Tongue (tissue), 3 donors: ENCODE measurements at places on chromosomes 6 and 20.
A peak's percentile ranks its signal among the peaks of the same experiment; 100 is the strongest.

DNA sequence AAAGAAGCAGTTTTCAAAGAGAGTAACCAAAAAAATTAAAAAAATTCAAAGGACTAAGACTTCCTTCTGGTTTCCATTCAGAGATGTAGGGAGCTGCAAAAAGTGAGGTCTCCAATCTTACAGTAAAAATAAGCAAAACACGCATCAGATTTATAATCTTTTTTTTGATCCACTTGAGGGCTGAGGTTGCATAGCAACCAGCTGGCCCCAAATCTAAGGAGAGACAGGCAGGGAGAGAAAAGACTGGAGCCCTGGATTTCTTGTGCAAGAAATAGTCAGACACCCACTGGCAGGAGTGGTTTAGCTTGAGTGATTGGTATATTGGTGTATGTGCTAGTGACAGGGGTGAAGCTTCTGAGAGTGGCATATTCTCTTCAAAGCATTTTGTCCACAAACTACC is 135.9 kb upstream of the FUT9 start:
- no peak for DNase-seq

DNA sequence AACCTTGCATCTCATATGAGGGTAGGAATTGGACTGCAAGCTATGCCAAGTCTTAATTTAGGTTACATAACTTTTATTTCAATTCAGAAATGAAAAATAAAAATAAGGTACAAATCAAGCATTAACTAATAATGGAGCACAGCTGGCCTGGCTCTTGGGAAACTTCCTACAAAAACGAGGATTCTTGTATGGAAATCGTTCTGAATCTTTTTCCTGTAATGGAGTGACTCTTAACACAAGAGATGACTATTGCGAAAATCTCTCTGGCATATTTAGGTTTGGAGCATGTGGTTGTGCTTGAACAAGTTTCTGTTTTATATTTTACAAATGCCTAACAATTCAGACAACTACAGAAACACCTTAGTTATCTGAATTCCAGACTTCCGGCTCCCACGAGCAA is 34.0 kb upstream of the PI16 start:
- DNase-seq: no peak

DNA sequence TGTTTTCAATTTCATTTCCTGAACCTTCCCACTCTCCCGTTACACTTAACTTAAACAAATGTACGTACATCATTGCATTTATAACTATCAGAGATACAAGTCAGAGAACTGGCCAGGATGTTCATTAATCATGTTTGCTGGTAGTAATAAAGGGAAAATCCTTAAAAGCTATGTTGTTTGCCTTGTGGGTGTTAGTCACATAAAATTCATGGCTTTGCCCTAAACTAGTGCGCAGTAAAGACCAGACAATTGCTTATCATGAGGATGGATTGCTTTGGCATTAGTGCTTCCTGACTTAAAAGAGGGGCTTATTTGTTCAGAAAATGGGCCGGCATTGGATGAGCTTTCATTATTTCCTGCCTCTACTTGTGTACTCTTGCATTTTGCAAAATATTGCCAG is 1037.3 kb upstream of the FLRT3 start:
- DNase-seq: no peak

DNA sequence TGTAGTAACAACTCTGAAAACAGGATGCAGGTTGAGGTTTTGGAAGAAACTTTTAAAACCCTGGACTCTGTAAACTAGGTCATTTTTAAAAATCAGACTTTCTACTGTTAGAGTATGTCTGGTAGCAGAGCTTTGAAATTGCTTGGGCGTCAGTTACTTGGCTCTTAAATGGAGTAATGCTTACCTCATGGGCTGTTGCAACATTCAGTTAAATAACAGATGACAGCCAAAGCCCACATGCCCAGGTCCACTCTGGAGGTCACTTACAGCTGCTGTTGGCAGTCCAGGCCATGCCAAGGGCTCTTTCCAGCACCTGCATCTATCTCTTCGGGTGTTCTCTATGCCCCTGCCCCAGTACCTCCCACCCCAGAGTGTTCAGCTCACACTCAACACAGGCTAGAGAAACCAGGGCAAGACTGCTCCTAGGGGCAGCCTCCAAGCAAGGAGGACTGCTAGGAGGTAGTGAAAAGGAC is 96.4 kb downstream of the BANF2 start:
- DNase-seq: peak; percentile 66

DNA sequence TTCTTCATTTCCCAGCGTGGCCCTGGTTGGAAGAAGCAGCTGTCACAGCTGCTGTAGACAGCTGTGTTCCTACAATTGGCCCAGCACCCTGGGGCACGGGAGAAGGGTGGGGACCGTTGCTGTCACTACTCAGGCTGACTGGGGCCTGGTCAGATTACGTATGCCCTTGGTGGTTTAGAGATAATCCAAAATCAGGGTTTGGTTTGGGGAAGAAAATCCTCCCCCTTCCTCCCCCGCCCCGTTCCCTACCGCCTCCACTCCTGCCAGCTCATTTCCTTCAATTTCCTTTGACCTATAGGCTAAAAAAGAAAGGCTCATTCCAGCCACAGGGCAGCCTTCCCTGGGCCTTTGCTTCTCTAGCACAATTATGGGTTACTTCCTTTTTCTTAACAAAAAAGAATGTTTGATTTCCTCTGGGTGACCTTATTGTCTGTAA is 292.7 kb downstream of the ESR1 start:
- peak; percentile 88 for DNase-seq

DNA sequence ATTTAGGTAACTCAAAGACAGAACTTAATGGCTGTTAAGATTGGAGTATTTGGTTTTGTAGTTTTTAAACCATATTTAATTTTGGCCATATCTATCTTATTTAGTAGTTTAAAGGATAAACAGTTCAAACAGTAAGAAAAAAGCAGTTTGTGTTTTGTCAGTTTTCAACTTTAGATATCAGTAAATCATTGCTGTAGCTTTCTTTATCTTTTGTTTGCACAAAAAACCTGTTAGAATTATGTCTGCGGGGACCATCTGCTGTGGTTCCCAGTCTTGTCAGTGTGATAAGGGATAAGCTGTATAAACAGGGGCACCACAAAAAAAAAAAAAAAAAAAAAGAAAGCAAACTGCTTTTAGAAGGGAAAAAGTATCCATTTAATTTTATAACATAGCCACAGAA is 40.9 kb downstream of the CDKAL1 start:
- DNase-seq: no peak

GRCh38 chr6:19037607-19038006 is 650.5 kb downstream of the RNF144B start:
- DNase-seq: no peak

DNA sequence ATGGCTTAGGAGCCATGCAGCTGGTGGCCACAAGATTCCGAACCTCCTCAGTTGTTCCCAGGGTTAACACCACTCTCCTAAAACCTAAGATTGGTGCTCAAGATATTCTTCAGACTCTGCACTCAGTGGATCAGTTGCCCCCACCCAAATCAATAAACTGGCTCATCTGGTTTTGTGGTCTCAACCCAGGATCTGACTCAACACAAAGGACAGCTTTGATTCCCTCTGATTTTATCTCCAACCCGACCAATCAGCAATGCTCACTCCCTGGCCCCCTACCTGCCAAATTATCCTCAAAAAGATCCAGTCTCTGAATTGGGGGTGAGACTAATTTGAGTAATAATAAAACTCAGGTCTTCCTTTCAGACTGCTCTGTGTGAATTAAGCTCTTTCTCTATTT is 137.5 kb downstream of the EYS start:
- DNase-seq: no peak

GRCh38 chr6:4543596-4543995 is 232.6 kb upstream of the CDYL start:
- DNase-seq: no peak

DNA sequence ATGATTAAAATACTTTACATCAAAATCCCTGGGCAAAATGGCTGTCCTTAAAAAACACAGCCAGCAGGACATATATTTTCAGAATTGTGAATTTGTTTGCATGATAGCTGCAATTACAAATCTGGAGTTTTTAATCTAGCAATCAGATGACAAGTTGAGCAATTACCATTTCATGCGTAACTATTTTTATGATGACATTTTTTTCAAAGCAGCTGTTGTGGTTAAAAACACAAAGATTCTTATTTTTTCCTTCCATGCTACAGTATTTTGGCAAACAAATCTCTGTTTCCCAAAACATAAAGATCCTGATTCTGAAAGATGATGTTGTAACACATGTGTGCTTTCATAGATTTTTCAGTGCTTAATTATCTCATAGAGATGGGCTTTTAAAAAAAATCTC is 90.2 kb downstream of the PHACTR1 start:
- no peak for DNase-seq

GRCh38 chr6:109527989-109528388 is 45.0 kb upstream of the ZBTB24 start:
- no peak for DNase-seq

GRCh38 chr20:61295682-61296628 is 43.9 kb downstream of the CDH4 start:
- DNase-seq: peak; percentile 41

DNA sequence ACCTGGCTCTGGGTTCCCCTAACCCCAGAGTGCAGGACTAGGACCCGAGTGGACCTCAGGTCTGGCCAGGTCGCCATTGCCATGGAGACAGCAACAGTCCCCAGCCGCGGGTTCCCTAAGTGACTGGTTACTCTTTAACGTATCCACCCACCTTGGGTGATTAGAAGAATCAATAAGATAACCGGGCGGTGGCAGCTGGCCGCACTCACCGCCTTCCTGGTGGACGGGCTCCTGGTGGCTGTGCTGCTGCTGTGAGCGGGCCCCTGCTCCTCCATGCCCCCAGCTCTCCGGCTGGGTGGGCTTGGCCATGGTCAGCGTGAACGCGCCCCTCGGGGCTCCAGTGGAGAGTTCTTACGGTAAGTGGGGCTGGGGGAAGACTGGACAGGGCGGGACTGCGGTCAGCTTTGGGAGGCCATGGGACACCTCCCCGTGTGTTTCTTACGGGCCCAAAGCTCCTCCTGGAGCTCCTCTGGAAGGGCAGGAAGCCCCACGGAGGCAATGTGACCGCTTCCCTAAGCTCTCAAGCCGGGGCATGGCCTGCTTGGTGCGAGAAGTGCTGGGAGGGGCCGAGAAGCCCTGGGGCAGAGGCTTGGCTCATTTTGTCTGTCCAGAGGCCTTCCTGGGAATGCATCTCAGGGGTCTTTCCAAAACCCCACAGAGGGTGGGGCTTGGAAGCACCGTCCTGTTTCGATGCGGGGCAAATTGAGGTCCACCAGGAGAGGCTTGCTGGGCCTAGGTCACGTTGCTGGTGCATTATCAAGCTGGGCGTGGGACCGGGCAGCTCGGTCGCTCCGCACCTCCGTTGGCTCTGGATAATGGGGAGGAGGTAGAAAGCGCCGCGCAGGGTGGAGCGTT is at the start of gene HNF4A:
HNF4A (plus strand) TSS at position 202 of the 855 bp plus-strand sequence; CDS start at position 308, 106 bp downstream.
- no peak for DNase-seq

DNA sequence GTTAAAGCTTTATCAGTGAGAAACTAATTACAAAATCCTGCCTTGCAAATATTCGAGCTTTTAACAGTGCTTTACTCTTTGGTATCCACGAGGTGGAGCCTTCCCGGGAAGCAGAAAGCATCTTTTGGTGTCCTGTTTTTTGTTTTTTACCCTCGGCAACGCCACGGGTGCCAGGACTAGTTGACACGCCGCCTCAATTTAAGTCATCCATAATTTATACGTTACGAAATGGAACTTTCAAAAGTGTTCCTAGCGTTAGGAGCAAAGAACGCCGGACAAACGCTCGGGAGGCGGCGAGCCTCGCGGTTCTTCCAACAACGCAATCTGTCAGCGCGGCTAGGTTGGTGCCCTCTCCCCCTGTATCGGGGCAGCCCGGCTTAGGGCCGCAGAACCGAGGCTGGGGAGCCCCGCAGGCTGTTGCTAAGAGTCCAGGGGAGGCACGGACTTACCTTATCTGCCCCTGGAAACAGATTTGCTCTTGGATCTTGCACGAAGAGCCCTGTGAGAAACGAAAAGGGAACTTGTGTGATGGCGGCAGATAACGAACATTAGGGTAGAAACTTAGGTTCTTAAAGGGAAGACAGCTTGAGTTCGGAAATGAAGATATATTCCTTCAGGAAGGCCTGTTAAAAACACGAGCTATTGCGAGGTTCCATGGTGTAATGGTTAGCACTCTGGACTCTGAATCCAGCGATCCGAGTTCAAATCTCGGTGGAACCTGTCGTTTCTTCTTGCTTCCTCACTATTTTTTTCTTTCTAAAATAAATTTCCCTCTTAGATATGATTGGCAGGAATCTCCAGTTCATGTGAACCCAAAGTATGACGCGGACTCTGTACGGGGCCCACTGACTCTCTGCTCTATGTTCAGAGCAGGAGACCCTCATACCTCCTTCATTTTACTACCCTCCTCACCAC is 46.2 kb upstream of the ZNF184 start:
- peak; percentile 95 for DNase-seq

DNA sequence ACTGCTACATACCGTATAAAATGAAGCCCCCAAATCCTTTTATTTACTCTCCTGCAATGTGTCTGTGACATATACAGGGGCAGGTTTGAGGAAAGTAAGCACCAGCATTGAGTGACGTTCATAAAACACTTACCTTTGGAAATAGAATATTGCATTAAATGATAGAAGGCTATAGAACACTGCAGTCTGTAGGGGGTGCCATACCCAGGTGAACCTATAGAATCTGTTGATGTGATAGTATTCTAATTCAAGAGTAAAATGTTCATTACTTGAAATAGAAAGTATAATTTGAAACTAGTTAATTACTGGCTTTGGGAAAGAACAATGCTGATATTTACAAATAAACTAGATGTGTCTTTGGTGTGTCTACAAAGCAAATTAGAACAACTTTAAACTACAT is 47.0 kb upstream of the PRL start:
- no peak for DNase-seq

- peak; percentile 38 for DNase-seq
Observed at GRCh38 chr6:4611429-4612129, 164.6 kb upstream of the CDYL start.

DNA sequence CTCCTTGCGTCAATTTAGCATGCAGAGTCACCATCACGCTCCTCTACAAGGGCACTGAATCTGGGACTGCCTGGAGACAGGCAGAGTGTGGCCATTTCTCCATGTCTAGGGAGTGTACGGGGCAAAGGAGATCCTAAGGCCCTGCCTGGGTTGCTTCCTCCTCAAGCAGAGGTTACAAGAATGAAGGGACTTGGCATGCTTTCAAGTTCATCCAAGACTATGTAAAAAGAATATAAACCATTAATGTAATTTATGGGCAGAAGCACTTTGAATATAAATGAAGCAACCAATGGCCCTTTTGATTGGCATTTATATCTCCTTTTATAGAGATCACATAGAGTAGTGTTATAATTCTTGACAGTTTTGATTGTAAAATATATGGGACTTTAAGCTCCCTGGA is 137.5 kb downstream of the BTBD3 start:
- DNase-seq: no peak

DNA sequence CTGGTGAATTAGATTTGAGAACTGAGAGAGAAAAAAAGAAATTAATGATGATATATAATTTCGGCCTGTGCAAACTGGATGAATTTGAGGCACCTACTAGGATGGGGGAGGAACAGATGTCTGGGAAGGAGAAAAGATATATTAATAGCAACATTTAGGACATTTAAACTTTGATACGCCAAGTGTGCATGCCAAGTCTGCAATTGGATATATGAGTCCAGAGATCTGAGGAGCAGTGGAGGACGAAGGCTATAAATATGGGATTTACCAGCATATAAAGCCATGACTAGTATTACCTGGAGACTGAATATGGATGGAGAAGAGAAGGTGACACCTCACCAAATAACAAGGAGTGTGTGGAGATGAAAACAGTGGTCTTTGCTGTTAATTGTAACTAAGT is 272.6 kb upstream of the HSF2 start:
- DNase-seq: no peak
